ENCODE measurements at places on chromosomes 3 and 15.

DNA sequence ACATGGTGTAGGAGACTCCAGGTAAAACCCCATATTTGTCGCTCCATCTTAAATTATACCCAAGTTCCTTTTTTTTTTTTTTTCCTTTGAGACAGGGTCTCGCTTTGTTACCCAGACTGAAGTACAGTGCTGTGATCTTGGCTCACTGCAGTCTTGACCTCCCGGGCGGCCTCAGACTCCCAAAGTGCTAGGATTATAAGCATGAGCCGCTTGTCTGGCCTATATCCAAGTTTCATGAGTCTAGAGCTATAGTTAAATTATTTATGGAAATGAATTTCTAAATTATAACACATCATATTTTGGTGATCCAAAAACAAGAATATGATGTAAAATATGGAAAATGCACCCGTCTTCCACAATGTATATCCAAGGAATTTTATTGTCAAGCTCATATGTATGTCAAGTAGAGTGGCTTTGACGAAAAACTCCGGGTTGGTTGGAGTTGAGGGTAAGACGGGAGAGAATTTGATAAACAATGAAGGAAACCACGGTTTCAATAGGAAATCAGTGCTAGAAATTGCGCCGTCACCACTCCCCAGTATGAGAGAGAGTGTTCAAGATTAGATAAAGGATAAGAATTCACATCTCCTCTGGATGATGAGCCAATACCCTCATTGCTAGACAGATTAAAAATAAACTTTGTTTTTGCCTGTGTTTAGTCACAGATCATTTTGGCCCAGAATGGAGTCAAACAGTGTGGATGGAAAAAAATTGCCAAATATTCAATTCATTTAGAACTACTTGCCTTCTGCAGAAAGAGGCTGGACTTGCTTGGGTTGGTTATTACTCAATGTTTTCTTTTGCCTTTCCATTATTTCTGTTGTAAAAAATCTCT lies 209.2 kb upstream of the NR2F2 start:
- DNase-seq: no peak

DNA sequence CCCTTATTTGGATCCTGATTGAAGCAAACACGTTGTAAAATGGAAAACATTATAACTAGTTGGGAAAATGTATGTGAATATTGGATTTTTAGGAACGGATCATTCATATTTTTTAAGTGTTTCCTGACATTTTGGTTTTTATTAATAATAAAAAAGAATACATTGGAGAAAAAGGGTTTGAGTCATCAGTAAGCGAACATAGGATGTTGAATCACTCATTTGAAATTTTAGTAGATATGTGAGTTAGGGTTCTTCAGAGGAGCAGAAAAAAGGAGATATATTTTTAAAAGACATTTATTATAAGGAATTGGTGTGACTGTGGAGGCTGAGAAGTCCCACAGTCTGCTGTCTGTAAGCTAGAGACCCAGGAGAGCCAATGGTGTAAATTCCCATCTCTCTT lies 258.5 kb downstream of the PTPRG start:
- no peak for DNase-seq

- DNase-seq: no peak
These were observed 495.2 kb downstream of the ROBO2 start for GRCh38 chr3:77535116-77535515.

DNA sequence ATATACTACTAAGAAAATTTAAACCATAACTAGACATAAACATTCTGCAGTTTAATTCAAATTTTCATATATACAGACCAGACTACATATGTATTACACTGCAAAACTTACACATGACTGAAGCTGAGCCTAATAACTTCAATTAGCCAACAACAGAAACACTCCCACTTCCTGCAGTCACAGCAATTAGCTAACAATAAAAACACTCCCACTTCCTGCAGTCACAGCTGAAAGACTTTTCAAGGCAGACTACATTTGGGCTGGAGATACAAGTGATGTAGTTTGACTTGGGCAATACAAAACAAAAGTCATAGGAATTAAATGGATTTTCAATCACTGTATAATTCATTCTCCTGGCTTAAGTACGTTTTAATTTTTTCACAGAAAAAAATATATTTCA lies 10.3 kb downstream of the TM2D3 start:
- no peak for DNase-seq

- no peak for DNase-seq
These were observed 24.5 kb downstream of the TMOD3 start for GRCh38 chr15:51853998-51854397.

DNA sequence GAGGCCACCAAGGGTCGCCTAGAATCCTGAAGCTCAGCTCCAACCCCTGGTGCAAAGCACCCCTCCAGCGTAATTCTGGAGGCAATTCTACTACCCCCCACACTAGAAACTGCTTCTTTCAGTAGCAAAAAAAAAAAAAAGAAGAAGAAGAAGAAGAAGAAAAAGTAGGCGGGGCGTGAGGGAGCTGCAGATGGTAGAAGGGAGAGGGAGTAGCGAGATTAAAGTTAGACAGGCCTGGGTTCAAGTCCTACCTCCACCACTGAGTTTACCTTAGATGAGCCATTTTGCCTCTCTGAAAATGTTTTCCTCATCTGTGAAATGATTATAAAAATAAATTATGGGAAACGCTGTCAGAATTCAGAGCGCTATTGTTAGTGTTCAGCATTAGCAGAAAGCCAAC lies 913 bp downstream of the FAM174B start:
- no peak for DNase-seq

DNA sequence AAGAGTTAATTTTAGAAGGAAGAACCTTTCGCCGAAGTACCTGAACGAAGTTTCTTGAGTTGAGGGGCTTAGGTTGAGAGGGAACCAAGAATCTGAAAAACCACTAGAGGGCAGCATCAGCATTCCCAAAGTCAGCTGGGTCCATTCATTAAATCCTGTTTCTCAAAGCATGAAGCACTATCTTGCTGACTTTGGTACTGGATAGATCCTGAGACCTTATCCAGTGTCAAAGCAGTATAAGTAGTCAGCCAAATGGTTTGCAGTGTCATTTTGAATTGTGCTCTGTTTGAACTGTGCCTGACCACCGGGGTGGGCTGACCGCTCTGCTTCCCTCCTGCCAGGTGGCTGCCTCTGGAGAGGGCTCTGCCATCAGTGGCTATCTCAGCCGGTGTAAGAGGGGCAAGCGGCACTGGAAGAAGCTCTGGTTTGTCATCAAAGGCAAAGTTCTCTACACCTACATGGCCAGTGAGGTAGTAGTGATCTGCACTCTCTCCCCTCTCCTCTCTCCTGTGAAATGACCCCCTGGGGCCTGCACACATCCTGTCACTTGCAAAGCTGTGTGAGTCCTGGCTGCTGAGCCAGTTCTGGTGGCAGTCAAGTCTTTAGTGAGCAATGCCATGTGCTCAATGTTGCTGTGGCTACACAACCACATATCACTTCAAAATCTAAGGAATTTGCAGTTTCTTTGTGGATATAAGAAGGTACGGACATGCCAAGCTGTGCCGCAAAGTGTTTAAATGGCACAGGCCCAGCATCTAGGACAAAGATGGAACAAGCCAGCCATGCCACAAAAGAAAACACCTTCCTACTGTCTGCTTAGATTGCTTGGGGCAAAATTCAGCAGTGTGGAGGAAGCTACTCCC lies 21.4 kb upstream of the NR2C2 start:
- no peak for DNase-seq

DNA sequence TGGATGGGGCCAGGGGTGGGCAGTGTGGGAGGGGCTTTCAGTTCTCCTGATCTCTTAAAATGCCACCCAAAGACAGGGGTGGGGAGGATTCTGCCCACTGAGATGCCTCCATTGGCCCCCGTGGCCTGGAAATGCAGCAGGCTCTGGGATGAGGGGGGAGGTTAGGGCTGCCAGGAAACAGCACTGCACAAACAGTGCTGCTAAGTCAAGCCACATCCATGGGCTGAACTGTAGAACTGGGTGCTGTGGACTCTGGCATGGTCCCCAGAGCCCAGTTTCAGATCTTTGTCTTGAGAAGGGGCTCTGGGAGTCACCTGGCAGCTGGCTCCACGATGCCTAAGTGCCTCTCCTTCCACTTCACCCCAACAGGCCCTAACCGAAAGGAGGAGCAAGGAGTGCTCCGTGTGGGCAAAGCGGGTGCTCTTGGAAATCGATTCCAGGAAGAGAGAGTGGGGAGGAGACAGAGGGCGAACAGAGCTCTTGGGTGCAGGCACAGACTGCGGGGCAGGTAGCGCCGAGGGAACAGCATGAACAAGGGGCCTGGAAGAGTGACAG lies 7.8 kb downstream of the PLA2G4E start:
- DNase-seq: no peak

DNA sequence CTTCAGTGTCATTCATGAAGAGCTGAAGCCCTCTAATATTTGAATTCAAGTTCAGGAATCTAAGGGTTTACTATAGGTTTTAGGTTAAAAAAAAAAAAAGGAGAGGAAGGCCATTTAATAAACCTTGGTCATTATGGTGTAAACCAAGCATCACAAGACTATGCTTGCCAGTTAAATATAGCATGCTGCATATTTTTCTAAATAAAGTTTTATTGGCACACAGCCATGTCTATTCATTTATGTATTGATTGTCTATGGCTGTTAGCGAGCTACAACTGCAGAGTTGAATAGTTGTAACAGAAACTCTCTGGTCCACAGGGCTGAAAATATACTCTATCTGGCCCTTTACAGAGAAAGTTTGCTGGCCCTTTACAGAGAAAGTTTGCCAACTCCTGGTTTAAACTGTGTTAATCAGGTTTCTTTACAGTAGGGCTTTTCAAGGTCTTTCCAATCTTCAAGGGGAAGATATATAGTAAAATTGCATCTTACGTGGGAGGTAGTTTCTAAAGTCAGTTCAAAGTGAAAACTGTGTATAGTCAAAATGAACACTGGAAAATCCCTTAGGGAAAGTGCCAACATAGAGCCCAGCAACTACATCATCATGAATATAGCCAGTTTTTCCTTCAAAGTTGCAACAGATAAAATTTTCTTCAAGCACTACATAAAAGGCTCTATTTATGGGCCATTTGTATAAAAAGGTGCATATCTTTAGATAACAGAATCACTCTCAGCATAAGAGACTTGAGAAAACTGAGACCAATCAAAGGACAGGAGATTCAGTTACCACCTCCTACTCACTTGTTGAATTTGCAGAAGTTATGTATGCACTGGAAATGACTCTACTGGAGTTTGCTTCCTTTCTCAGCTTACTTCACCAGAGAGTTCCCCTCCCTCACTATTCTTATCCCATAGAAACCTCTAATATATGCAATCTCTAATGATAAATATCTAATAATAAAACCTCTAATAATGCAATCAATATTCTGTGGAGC lies 49.7 kb upstream of the FRMD4B start:
- no peak for DNase-seq

- DNase-seq: no peak
These were observed 251.9 kb upstream of the TGFBR2 start for GRCh38 chr3:30354513-30354912.

DNA sequence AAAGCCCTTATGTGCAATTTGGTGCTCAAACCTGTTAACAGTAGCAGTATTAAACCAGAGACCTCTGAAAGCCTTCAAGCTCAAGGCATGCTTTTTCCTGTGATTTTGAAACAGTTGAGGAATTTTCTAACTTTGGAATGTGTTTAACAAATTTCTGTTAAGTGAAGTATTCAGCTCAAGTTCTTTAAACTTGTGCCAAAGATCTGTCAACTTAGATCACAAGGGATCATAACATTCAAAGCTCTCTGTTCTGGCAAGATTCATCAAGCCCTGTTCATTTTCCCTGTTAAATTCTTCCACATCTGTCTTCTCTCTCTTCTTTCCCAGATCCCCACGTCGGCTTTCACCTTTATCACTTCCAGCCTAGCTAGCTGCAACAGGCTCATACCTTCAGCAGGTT lies 28.8 kb upstream of the RYK start:
- no peak for DNase-seq

DNA sequence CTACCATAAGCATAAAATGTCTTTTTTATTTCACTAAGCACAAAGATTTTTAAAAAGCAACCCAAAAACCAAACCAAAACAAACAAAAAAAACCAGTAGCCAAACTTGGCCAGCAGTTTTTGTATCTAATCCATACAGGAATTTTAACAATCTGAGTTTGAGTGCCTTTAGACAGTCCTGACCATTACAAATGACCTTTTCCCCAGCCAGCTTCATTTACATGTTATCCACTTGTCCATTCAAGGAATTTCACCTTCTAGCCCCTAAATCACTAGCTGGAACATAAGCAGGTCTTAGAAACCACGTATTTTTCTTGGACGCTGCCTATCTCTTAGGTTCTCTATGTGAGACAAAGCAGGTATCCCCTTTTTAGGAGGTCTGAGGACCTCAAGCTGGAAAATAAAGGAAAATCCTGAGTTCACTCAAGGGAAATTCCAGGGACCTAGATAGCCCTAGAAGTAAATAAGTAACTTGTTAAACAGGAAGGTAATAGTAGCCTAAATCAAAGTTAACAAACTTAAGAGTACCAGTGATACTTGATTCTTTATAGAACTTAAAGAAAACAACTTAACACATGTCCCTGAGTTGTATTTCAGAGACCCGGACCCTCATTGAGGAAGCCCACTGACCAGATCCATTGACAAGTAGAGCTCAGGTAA lies 34.2 kb downstream of the CIP2A start:
- no peak for DNase-seq

DNA sequence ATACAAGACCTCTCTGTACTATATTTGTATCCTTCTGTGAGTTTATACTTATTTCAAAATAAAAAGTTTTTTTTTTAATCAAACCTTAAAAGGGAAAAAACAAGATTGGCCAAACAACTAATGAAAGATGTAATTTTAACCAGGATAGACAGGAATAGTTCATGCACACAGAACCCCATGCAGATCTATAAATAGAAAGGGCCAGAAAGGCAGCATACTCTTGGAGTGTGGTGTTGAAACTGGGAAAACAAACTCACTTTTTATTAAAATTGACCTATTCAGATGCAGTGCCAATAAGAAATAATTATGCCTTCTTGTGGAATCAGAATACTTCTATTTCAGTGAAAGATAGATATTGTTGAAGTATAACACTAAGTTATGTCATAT lies 204.6 kb downstream of the PLCL2 start:
- DNase-seq: no peak

GRCh38 chr3:49119036-49119435 lies 1.6 kb downstream of the USP19 start:
- DNase-seq: no peak

DNA sequence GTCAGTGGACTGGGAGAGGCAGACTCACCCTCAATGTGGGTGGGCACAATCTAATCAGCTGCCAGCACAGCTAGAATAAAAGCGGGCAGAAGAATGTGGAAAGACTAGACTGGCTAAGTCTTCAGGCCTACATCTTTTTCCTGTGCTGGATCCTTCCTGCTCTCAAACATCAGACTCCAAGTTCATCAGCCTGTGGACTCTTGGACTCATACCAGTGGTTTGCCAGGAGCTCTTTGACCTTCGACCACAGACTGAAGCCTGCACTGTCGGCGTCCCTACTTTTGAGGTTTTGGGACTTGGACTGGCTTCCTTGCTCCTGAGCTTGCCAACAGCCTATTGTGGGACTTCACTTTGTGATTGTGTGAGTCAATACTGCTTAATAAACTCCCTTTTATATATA lies 68.0 kb downstream of the CNTN3 start:
- no peak for DNase-seq

- no peak for DNase-seq
These were observed 53.8 kb downstream of the CACNA2D3 start for GRCh38 chr3:54176106-54176505.

- DNase-seq: no peak
These were observed 50.4 kb downstream of the BOC start for GRCh38 chr3:113261626-113262303.
